ENCODE measurements at places on chromosomes 6 and 20. TPM values are rescaled to one million over a fixed set of nuclear protein-coding genes. Genes with fewer than 3 reads are reported as not detected.

Gene ACOT8
- total RNA-seq = 32.4 TPM

Gene SSTR4
- not detected for total RNA-seq

Gene KHDC1L
- not detected for total RNA-seq

Gene CLDN20
- total RNA-seq = not detected

Gene C6orf120
- total RNA-seq = 24.9 TPM

Gene DAAM2
- total RNA-seq = not detected

Gene HAO1
- not detected for total RNA-seq

Gene GABRR1
- total RNA-seq = not detected

Gene ANKRD60
- not detected for total RNA-seq

Gene HIVEP2
- 31.8 TPM for total RNA-seq

Gene KIF6
- total RNA-seq = not detected

Gene TPD52L1
- total RNA-seq = not detected

Gene MYB
- 1.4 TPM for total RNA-seq

Gene TBCC
- 55.7 TPM for total RNA-seq
